ENCODE measurements at places on chromosomes 12 and 14.

DNA sequence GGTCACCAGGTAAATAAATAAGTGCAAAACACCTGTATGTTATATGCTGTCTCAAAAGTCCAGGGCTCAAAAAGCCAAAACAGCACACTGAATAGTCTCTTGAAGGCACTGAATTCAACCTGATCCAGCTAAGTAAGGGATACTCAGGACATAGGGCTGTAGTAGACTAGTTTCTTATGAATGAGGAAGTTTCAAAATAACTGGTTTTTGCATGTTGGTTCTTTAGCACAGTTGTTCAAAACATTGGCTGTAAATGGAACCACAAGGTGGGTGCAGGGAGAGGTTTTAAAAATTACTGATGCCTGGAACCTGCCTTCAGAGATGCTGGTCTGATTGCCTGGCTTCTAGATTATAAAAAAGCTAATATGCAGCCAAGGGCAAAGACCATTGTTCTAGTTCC is 34.1 kb downstream of the NDUFA12 start:
- no peak for DNase-seq

GRCh38 chr12:106223485-106224354 is 24.1 kb downstream of the CKAP4 start:
- DNase-seq: peak; percentile 37

GRCh38 chr14:32920696-32921276 is 17.9 kb upstream of the NPAS3 start:
- no peak for DNase-seq

GRCh38 chr12:65634626-65635331 is 189.5 kb upstream of the HMGA2 start:
- DNase-seq: no peak

- DNase-seq: no peak
These were observed 7.7 kb downstream of the VRK1 start for GRCh38 chr14:96804895-96805294.

- DNase-seq: no peak
These were observed 3.3 kb downstream of the AP1G2 start for GRCh38 chr14:23564181-23564812.

- no peak for DNase-seq
These were observed 16.0 kb upstream of the EVL start for GRCh38 chr14:100049220-100049619.

GRCh38 chr12:24287963-24288362 is 338.5 kb upstream of the SOX5 start:
- no peak for DNase-seq

DNA sequence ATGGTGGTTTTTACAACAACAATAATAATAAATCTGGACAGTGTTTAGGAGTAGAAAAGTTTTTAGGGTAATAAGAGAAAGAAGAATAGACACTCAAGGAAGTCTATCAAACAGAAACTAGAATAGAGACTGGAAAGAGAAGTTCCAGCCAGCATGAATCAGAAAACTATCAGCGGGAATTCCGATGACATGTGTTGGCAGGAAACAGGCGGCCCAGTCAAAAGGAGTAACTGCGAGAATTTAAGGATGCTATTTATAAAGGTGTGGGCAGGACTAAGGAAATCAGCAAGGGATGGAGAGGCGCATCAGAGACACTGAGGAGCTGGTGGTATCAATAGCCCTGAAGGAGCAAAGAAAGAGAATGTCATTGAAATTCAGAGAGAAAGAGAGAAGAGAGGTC is 89.9 kb downstream of the TBX5 start:
- DNase-seq: no peak
